Esophagus squamous epithelium (tissue), 5 donors: ENCODE measurements at places on chromosomes 5 and 9.

- no peak for DNase-seq
Measured at GRCh38 chr5:179803651-179804554, 2.8 kb downstream of the MGAT4B start.

- DNase-seq, result no peak
Measured at GRCh38 chr9:20492772-20493171, 129.5 kb downstream of the MLLT3 start.

DNA sequence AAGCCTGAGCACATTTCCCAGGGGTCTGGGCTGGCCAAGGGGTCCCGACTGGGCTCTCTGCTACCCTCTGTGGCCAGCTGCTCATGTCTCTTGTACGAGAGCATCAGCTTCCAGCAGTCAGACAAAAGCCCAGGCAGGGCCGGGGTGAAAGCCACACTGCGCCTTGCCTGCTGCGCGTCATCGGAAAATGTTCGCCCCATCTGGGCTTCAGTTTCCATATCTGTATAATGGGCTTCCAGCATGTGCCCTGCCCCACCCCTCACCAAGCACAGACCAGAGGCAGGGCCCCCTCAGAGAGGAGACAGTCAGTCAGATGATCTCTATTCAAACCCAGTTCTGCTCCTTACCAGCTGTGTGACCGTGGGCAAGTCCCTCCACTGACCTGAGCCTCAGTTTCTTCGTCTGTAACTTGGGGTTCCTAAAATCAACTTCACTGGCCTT, 8.0 kb upstream of the GRHPR start:
- DNase-seq, result no peak

GRCh38 chr5:627840-628239, 15.7 kb downstream of the CEP72 start:
- no peak for DNase-seq

DNA sequence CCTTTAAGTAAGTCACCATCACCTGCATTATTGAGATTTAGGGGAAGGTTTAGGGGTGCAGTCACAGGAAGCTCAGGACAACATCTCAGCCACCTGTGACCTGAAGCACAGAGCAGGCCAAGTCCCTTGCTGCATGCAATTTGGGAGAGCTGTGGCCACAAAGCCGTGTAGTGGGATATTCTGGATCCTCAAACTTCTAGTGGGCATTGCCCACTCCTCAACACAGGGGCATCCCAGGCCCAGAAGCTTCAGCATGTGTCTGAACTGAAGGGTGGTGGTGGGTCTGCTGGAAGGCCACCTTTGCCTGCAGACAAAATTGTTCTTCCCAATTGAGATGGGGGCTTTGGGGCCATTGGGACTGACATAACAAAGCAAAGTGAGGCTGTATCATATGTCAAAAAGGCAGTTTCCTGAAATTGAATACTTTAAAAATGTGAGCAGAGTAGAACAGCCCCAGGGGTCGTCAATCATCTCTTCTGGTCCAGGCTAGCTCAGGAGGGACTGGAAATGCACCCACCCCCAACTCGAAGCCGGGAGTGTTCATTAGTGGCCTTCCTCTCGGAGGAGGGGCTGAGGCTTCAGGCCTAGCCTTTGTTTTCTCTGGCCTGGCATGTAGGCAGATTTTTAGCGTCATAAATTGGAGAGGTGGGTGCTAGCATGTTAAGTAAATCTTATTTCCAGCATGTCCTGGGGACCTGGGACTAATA, 2.8 kb upstream of the GADD45G start:
- DNase-seq, result no peak

GRCh38 chr5:76402886-76403765, at the start of gene IQGAP2:
TSS of gene IQGAP2 (plus strand) at chr5:76403285. CDS start at chr5:76403546, 261 bp downstream.
- peak; percentile 54 for DNase-seq

DNA sequence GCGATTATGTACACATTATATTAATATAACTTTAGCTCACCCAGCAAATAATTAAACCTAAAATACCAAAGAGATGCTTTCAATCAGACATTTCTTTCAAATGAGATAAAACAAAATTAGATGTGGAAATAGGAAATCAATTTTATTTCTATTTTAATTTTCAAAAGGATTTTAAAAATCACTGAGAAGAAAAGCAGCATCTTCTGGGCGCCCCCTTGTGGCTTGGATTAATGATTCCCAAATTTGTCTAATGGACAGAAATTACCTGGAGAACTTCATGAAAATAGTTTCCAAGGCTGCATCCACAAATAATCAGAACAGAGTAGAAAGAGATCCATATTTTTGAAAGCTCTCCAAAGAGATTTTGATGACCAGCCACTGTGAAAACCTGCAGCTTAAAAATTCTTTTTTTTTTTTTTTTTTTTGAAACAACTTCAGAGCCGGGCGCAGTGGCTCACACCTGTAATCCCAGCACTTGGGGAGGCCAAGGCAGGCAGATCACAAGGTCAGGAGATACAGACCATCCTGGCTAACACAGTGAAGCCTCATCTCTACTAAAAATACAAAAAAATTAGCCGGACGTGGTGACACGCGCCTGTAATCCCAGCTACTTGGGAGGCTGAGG, 50.9 kb upstream of the CEMIP2 start:
- DNase-seq, result no peak

DNA sequence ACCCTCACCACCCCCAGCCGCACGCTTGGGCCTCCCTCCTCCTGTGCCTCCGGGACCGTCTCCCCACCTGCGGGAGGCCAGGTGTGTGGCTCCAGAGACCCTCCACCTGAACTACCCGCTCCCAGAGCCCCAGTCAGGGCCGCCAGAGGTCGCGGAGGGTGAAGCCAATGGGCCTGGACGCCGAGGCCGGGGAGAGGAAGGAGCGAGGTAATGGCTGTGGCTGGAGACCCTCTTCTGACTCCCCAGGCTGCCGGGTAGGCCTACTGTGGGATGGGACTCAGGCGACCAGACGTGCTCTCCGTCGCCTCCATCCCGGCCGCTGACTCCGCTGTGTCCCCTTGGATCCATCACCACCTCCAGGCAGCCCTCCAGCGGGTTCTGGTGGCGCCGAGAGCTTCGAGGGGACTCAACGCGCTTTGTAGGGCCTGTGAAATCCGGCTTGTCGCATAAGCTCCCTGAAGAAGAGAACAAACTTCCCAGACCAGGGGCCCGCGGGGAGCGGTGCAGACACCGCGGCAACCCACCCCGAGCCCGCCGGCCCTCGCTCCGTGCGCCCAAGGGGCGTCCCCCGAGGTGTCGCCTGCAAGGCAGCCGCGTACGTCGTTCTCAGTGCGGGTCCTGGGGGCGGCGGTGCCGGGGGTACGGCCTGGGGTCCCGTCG, 12.6 kb downstream of the IRX2 start:
- no peak for DNase-seq

DNA sequence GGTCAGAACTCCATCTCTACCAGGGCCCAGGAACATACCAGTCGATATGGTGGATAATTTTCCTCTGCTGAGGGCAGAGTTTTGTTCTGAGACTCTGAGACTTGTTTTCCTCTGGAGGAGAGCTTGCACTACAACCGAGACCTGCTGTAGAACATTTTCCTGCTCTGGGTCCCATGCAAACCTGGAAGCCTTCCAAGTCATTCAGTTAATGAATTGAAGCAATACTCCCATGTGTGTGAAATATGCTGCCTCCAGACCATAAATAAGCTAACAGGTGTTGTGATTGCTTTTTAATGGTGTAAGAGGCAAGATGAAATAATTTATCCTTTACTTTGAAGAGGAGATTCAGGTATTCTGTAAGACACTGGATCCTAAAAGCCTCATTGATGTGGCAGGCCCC, 372.8 kb downstream of the TMEM167A start:
- no peak for DNase-seq
